ENCODE measurements at places on chromosomes 16 and 17.

DNA sequence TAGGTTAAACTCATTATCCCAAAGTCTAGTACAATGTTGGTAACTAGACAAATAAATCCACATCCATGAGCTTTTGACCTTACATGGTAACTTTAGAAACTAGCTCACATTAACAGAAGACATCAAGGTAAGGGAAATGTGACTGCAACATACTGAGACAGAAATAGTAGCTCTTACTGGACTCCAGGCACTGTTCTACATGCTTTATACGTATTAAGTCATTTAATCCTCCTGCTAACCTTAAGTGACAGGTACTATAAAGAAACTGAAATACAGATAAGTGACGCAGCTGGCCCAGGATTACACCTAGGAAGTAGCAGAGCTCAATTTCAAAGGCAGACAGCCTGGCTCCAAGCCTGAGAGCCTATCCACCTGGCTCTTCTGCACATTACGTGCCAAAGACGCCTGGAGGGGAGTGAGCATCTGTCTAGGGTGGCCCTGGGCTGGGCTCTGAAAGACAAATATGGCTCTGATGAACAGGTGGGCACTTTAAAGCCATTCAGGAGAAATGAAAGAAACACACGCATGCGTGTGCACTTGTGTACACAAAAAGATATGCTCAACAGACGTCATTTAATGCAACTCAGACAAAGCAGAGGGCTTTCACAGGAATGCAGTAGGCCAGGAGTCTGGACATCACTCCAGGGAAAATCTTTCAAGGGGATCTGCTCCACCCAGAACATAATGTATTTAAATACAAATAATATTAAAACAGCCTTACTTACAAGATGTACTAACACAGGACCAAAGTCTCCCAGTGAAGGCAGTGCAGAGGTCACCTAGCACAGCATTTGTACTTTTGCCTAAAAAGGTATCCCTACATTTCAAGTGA lies 4.4 kb downstream of the ZC3H7A start:
- DNase-seq: no peak

- DNase-seq: no peak
Measured at GRCh38 chr17:14152721-14153120, 83.4 kb downstream of the COX10 start.

GRCh38 chr17:8320990-8321389 lies 10.9 kb downstream of the ARHGEF15 start:
- no peak for DNase-seq

GRCh38 chr16:2088759-2089358 lies 41.1 kb downstream of the TSC2 start:
- DNase-seq: no peak

Measured in stimulated activated CD8-positive, alpha-beta memory T cell treated with anti-CD3 and anti-CD28 coated beads, Interleukin-2, amount 100 ng/mL, for 1 hour (primary cell).